ENCODE measurements at places on chromosomes 5 and 9.
A peak's percentile ranks its signal among the peaks of the same experiment; 100 is the strongest.

DNA sequence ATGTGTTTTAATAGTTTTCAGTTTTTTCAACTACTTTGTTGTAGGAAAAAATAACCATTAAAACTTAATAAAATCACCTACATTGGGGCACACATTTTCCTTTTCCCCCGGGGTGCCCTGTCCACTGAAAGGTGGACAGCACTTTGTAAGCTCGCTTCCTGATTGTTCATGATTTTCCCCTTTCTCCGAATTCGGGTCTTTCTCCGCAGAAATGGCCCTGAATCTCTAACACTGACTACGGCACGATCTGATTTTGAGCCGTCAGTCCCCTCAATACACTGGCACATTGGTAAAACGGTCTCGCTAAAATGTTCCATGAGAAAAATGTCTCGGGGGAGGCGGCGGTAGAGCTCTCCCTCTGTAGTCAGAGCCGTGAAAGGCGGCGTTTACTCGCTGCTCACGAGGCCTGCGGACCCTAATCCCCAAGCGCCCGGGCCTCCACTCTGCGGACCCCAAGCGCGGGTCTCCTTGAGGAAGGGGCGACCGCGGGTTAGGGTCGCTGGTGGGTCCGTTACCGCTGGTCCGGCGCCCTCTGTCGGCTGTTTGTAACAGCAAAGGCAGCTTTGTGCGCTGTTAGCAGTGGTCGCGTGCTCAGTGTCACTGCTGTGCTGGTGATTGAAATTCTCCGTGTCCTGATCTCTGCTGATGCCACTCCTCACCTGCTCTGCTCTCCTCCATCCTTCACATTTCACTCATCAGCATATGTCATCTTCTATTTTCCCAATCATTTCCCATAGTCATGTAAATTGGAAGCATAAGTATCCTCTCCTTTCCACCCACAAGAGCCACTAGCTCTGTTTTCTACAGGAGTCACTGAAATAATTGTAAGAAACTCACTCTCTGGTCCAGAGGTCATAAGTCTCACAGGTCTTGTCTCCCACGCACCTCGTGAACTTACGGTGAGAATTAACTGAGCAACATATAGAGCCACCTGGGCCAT is 10.8 kb upstream of the IFNA2 start:
- H3K27me3 ChIP-seq: peaks cover 5% of the 10 kb centered on the region
- H3K4me3 ChIP-seq: peak overlapping the region; percentile 72
- H3K4me1 ChIP-seq: peaks cover 8% of the 10 kb centered on the region
- H3K27ac ChIP-seq: no peak overlapping the region
- no peaks in the 10 kb centered on the region for H3K36me3 ChIP-seq
- peak; percentile 43 for DNase-seq

DNA sequence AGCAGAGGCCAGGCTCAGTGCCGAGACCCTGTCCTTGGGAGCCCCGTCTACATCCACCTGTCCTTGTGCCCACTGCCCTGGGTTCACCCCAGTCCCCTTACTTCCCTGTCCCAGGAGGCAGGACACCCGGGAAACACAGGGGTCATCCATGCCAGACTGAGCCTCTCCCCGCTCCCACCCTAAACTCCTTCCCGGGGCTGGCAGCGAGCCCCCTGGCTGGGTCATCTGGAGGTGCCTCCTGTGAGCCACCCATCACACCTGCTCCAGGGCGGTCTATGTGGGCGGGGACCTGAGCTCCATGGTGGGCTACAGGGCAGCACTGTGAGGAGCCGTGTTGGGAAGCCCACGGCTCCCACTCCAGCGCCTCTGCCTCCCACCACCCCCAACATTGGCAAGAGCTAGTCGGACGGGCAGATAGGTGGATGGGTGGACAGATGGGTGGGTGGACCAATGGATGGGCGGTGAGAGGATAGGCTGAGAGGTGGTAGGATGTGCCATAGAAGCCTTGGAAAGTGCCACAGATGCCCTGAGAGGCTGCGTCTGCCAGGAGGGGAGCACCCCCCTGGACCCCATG is 42.5 kb upstream of the RXRA start:
- no peak for DNase-seq
- H3K36me3 ChIP-seq: no peaks in the 10 kb centered on the region
- no peak overlapping the region for H3K4me3 ChIP-seq
- no peaks in the 10 kb centered on the region for H3K27me3 ChIP-seq

GRCh38 chr9:107952773-107953172 is 463.2 kb upstream of the KLF4 start:
- H3K36me3 ChIP-seq: no peaks in the 10 kb centered on the region
- DNase-seq: no peak
- H3K27ac ChIP-seq: no peak overlapping the region
- H3K4me1 ChIP-seq: no peaks in the 10 kb centered on the region
- H3K27me3 ChIP-seq: no peaks in the 10 kb centered on the region

DNA sequence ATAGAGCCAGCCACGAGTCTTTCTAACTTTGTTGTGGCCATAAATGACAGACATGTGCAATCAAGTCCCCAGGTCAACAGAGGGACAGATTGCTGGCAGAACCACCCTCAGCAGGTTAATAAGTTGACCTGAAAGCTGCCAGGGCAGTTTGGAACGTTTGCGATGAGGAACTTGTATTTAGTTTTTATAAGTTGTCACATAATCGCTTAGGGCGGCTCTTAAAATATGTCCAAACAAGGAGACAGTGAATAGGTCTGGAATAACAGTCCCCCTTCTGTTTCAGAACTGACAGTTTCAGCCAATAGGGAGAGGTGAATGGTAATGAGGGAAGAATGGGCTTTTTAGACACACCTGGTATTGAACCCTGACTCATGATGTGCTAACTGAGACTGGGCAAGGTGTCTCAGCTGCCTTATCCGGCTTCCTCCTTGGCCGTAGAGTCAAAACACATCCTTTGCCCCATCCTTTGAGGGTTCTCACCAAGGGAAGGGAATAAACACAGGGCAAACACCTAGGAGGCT is 33.6 kb upstream of the GABRP start:
- H3K27ac ChIP-seq: no peak overlapping the region
- no peaks in the 10 kb centered on the region for H3K36me3 ChIP-seq
- no peaks in the 10 kb centered on the region for H3K4me1 ChIP-seq
- H3K27me3 ChIP-seq: peaks cover 31% of the 10 kb centered on the region
- DNase-seq: no peak
- H3K4me3 ChIP-seq: no peak overlapping the region

- no peaks in the 10 kb centered on the region for H3K4me1 ChIP-seq
- no peaks in the 10 kb centered on the region for H3K36me3 ChIP-seq
- no peak overlapping the region for H3K27ac ChIP-seq
- no peak for DNase-seq
Measured at GRCh38 chr9:94905606-94906005, 179.1 kb downstream of the AOPEP start.

DNA sequence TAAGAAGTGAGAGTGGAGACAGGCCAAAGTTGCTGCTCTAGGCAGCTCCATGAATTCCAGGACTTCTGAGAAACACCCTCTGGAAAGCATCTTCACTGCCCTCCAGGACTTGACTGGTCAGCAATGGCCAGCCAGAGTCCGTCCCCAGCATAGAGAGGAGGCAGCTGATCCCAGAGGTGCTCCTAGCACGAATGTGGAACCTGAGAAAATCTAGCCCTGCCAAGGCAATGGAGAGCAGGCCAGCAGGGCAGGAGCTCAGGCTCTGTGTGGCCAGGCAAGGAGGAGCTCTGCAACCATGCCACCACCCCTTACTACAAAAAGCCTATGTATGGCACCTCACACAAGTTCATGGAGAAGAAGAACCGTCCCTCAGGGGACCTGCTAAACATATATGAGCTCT is 56.1 kb upstream of the SPTLC1 start:
- no peaks in the 10 kb centered on the region for H3K36me3 ChIP-seq
- H3K4me1 ChIP-seq: no peaks in the 10 kb centered on the region
- H3K4me3 ChIP-seq: no peak overlapping the region
- H3K27me3 ChIP-seq: no peaks in the 10 kb centered on the region
- DNase-seq: no peak

DNA sequence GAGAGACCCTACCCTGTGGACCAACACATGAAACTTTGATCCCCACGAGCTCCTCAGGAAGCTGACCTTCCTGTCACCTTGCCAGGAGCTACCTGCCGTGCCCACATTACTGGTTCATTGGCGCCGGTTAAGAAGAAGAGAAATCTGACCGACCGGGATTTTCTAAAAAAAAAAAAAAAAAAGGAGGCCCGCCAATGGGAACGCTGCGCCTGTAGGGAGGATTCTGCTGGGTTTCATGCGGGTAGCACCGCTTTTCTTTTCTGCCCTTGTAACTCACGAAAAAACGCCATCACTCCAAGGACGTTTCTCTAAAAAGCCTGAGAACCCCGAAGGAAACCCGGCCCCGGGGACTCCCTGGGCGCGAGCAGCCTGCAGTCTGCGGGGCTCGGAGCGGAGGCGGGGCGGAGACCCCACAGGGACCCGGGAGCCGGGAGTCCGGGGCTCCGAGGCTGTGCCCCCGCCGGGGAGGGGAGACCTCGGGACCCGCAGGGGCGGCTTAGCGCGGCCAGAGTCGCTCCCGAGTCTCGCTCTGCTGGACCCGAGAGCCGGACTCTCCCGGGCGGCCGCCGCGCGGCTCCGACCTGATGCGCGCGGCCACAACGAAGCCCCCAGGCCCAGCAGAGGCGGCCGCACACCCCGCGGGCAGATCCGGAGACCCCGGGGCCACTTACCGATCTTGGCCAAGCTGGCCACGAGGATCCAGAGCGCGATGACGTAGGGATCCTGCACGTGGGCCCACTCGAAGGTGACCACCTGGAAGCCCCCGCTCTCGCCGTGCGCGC is 617 bp downstream of the SLC9A3 start:
- no peak overlapping the region for H3K4me3 ChIP-seq
- H3K27ac ChIP-seq: no peak overlapping the region
- peak; percentile 27 for DNase-seq
- peaks cover 93% of the 10 kb centered on the region for H3K27me3 ChIP-seq
- H3K36me3 ChIP-seq: no peaks in the 10 kb centered on the region

GRCh38 chr5:142325725-142326479 is 1.1 kb upstream of the SPRY4 start:
- H3K27me3 ChIP-seq: peaks cover 37% of the 10 kb centered on the region
- no peak overlapping the region for H3K4me3 ChIP-seq
- H3K36me3 ChIP-seq: no peaks in the 10 kb centered on the region
- DNase-seq: peak; percentile 33

GRCh38 chr5:138109463-138110265 is 25.8 kb downstream of the WNT8A start:
- H3K4me1 ChIP-seq: no peaks in the 10 kb centered on the region
- DNase-seq: peak; percentile 40
- no peaks in the 10 kb centered on the region for H3K36me3 ChIP-seq
- H3K4me3 ChIP-seq: no peak overlapping the region
- H3K27me3 ChIP-seq: no peaks in the 10 kb centered on the region

GRCh38 chr5:139061274-139061673 is 136.9 kb downstream of the SIL1 start:
- H3K4me3 ChIP-seq: no peak overlapping the region
- DNase-seq: no peak
- H3K27ac ChIP-seq: no peak overlapping the region
- H3K27me3 ChIP-seq: no peaks in the 10 kb centered on the region
- H3K36me3 ChIP-seq: peaks cover 3% of the 10 kb centered on the region

DNA sequence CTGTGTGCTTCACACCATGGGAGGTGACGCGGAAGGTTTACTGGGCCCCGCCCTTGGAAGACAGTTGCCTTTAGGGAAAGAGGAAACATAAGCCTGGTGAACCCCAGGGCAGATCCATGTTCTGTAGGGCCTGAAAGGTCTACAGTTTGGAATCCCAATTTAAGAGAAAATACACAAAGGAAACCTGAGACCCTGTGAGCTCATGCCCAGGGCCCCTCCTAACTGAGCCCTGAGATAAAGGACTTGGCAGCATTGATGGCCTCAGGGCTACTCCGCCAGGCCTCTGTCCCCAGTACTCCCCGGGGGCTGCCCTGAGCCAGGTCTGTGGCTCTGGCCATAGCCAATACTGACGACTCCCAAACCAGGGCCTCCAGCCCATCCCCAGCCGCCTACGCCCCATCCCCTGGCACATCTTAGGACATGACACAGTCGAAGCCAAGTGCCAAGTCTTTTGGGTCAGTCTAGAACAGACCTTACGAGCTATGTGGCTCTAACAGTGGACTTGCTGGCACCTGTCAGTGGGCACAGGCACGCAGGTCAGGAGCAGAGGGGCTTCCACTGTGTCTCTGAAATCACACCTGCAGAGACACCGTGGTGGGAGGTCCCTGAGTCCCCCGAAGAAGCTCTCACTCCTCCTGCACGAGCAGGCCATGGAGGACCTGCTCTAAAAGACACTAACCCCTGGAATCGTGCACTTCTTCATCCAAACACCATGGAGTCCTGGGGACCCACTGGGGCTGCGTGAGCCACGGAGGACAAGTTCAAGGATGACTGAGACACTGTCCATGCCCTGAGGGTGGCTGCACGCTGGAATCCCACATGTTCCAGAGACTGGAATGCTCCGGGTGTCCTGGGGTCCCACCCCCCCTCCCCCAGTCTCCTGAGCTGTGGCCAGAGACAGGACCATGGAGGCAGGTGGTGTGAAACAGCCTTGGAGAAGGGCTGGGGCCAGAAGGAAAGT is 40.3 kb upstream of the BARHL1 start:
- no peaks in the 10 kb centered on the region for H3K4me1 ChIP-seq
- no peak for DNase-seq

GRCh38 chr5:95743232-95743631 is 12.1 kb downstream of the RHOBTB3 start:
- no peaks in the 10 kb centered on the region for H3K27me3 ChIP-seq
- peaks cover 18% of the 10 kb centered on the region for H3K36me3 ChIP-seq
- H3K4me1 ChIP-seq: peaks cover 2% of the 10 kb centered on the region
- no peak overlapping the region for H3K4me3 ChIP-seq

GRCh38 chr5:74251141-74252035 is 389.1 kb downstream of the ENC1 start:
- peak; percentile 60 for DNase-seq
- H3K27ac ChIP-seq: no peak overlapping the region
- H3K27me3 ChIP-seq: no peaks in the 10 kb centered on the region

DNA sequence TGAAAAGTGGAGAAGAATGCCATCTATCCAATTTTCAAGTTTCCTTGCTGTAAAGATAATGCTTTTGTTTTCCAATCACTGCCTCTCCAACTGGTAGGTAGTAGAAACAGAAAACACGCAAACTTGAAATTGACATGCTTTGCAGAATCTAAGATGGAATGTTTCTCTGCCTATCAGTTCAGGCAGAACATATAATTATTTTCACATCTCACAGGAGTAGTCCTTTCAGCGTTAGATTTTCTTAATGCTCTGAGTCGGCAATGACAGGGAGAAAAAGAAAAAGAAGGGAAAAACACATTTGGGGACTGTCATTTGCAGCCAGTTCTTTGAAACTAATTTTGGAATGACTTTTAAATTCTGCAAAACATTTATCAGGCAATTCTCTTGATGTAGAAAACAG is 818.7 kb upstream of the PTPRD start:
- no peak for DNase-seq
- no peak overlapping the region for H3K4me3 ChIP-seq

DNA sequence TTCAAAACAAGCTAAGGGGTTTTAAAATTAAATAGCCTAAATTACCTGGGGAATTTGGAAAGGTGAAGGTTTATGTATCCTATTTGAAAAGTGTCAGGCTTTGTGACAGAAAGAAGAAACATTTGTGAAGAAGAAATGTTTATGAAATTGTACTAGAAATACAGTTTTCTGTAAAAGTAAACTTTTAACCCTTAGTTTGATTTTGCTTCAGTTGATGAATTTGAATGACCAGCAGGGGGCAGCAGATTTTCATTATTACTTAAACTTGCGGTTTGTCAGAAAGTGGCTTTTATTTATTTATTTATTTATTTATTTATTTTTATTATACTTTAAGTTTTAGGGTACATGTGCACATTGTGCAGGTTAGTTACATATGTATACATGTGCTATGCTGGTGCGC is 58.1 kb downstream of the NNT start:
- H3K4me1 ChIP-seq: no peaks in the 10 kb centered on the region
- no peak overlapping the region for H3K4me3 ChIP-seq
- peak; percentile 26 for DNase-seq
- no peaks in the 10 kb centered on the region for H3K27me3 ChIP-seq
- no peak overlapping the region for H3K27ac ChIP-seq
- H3K36me3 ChIP-seq: peaks cover 54% of the 10 kb centered on the region
